ENCODE measurements at places on chromosomes 4 and X. TPM values are rescaled to one million over a fixed set of nuclear protein-coding genes. Genes with fewer than 3 reads are reported as not detected.

GRCh38 chrX:11499076-11500044, 166.4 kb downstream of the ARHGAP6 start:
- peak; percentile 79 for DNase-seq

GRCh38 chr4:65592089-65592488, 78.2 kb downstream of the EPHA5 start:
- DNase-seq, result no peak

DNA sequence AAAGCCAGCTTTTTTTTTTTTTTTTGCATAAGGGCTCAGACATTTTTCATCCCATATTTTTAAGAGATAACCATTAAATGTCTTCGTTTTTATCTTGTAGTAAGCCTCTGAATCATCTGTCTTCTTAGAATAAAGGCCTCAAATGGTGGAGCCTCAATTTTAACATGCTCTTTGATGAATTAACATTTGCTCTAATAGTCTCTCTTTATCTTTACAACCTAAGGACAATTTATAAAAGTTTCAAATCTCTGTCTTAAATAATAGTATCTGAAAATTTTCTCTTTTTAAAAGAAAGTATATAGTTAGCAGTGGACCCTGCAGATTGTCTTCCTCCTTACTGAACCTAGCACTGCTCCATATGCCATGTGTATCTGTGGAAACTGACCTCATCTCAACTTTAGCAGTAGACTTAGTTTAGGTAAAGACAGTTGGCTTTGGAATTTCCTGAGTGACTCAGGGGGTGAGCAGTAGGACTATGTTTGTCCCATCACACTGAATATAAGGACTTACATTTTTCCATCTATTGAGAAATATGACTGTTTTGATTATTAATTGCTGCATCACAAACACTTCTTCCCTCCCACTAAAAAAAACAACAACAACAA, 1658.0 kb downstream of the STIM2 start:
- peak; percentile 93 for DNase-seq

DNA sequence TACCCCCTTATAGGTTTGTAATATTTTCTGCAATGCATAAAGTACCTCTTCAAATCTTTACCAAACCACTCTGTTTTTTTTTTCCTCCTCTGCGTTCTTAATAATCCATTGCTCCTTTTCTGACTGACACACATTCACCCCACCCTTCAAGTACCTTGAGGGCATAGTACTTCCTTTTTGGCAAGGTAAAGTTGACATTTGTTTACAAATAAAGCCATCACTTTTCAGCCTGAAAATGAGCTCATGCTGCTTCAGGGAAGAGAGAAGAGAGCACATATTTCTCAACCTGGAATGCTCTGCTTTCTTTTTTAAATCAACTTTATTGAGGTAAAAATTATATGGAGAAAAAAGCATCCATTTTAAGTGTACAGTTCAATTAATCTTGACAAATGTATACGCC, 113.9 kb downstream of the AGTR2 start:
- DNase-seq, result no peak

DNA sequence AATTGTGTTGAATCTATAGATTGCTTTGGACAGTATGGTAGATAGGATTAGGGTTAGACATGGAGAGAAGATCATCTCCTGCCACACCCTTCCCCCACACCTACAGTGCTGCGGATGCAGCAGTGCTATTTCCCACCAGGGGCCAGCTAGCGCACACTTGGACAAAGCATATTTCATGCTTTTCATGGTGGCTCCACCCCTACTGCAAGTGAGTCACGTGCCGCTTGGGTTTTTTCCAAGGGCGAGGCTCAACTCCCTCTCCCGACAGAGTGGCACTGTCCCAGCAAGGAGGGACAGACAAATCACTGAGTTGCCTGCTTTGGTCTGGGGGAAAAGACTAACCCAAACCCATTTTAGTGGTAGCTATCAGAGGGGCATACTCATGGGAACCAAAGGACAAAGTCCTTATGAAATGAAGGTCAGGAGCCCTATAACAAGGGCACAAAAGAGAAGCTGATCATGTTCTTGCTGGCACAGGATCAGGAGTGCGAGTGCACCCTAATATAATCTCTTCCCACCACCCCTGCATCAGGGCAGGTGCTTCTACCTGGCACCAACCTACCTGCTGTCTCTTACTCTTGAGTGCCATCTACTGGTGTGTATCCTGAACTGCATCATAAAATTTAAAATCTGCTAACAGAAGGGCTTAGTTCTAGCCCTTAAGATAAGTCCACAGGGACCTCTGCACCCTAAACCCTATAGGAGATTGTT, 55.1 kb upstream of the PGAM4 start:
- no peak for DNase-seq

GRCh38 chr4:66160606-66161005, 490.3 kb upstream of the EPHA5 start:
- no peak for DNase-seq

DNA sequence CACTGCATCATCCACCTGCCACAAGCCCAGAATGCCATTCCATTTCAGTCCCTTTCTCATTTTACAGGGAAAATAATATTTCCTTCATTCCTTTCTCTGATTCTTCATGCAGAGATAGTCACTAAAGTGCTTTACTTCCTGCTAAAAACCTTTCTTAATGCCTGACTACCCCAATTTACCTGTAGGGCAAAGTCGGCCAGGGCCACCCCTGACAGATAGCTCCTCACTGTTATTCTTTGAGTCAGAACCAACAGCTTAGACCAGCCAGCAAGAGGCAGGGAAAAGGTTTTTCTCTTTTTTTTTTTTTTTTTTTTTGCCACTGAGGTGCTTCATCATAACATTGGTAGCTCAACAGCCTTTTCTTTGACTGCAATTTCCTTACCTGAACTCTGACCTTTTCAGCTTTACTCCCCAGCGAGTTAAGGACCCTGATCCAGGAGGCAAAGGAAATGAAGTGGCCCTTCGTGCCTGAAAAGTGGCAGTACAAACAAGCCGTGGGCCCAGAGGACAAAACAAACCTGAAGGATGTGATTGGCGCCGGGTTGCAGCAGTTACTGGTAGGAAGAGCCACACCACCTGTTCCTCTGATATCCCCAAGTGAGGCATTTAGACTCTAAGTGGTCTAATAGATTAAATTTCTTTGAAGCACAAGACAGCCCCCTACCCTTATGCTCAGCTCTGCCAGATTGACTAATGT, 85.0 kb downstream of the ALPK1 start:
- no peak for DNase-seq

- DNase-seq, result no peak
Measured at GRCh38 chr4:8739820-8740665, 131.6 kb downstream of the HMX1 start.

DNA sequence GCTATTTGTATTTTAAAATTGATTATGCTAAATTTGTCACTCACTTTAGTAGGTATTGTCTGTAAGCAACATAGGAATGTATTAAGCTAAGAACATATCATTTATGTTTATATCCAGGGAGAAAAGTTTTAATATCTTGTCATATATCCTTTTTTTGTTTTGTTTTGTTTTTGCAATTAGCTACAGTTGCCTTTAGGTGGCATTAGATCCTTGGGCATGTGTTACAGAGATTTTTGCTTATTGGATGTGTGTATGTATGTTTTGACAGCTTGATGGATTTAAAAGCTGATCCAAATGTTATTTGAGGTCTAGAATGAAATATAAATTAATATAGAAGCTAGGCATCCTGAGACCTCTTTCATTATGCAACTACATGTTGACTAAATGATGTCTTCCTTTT, 36.1 kb upstream of the OTUD4 start:
- peak; percentile 8 for DNase-seq

DNA sequence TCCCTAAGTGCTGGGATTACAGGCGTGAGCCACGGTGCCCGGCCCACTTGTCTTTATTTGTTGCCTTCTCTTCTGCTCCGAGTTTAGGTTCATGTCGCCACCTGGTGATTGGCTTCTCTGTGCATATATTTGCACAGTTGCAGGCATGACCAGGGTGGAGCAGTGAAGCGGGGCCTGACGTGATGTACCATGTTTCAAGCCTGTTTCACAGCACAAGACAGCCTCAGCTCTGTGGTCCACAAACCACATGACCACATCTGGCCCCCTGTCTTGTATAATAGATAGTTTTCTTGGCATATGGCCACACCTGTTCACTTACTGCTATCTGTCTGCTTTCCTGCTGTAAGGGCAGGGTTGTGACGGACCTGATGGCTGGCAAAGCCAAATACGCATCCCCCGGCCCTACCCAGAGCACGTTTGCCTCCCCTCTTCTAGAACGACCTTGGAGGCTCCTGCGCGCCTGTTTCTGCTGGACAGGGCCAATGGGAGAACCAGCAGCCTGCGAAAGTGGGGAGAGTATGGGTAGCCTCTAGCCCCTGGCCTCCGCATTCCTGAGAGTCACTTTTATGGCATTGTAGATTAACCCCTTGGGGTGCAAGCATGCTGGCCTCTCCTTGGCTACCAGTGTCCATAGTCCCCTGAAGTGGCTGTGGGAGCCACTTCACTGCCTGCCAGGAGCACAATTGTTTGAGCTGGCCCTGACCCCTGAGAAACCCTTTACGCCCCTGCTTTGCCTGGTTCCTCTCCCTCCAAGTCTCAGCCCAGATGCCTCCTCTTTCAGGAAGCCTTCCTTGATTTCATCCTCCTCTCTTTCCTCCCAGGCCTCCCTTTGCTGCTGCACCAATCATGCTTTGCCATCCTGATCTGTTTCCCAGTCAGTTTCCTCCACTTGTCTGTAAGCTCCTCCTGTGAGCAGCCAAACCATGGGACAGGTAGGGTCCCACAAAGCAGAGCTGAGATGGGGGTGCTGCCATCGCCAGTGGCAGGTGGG, 6.0 kb upstream of the SH3TC1 start:
- DNase-seq, result peak; percentile 68

DNA sequence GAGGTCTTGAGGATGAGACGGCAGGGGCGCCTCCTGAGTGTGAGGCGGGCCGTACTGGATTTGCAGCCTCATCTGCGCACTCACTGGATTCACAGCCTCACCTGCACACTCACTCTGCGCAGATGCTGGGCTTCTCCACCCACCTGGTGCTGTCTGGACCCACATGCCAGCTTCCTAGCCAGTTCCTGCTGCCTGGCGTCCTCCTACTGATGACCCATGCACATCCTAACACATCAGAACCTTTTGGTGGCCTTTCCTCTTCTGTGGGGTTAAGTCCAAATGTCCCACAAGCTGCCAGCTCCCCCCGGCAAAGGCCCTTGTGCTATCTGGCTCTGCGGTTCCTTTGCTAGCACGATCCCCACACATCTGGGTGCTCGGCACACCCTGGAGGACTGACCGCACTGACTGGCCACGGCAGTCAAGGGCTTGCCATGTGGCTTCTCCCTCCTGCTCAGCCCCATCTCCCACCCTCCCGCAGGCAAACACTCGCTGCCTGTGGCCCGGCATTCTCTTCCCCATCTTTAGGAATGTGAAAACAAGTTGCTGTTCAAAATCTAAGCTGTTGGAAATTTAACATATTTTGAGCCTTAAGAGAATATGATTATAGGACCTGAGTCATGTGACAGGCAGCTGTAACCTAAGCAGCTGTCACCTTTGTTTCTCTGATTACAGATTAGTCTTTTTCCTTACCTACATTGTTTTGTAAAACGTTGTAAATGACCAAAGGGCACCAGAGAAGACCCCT, 39.4 kb upstream of the AFAP1 start:
- no peak for DNase-seq

DNA sequence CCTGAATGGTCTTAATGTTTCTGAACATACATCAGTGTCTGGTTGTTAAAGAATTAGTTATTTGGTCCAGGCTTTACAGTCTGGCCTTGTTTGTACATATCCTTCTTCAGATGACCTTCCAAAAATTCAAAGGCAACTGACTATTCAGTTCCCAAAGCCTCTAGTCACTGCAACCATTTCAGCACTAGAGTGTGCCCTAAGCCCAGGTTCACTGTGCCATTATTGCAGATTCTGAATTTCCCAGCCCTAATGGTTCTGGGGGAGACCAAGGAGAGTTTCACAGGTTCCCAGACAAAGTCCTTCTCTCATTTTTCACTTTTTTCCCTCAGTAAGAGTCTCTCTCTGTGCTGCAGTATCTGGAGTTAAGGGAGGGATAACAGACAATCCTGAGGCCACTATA, 235.8 kb downstream of the TRAM1L1 start:
- DNase-seq, result no peak

DNA sequence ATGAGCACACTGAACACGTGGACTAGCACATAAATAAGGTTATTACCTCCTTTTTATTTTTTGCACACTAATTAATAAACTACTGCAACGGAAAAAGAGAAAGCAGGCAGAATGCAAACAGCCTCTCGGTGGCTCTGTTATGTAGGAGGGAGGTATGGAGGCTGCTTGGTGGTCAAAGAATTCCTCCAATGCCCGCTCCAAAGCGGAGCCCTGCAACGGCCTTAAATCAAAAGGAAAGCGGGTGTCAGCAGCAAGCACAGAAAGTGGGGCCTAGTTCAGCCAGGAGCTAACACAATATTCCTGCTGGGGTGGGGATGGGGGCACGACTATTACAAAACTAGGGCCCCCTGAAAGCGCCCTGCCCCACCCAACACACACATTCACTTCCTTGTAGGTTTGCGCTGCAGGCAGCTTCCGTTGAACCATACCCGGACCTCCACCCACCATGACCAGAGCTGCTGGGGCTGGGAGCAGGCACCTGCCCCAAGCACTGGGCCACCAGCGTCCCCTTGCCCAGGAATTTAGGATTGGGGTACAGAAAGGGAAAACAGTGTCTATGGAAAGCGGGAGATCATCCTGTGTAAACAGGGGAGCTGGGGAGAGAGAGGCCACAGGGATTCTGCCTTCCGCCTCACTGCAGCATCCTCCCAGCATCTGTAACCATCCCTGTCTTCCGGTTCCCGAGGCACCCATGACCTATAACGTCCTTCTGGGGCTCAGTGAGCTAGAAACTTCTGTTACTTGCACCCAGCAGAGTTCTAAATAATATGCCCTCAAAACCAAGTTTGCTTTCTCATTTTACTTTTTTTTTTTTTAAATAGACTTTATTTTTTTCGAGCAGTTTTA, 57.1 kb upstream of the DDX3X start:
- no peak for DNase-seq

DNA sequence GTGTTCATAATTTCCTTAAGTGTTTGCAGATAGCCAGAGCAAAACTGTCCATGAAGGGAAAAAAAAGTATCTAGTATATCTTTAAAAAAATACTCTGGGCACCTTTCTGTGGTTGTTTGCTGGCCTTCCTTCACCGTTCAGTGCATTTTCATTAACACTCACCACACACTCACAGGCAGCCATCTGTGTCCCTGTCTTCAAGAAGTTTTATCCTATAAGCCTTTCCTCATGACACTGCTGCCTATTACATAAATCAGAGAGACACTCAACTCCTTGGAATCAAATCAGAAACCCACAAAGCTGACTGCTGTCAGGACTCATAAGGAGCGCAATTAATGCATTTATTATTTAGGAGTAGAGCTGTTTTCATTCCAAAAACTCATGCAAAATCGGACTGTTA, 1720.2 kb downstream of the PCDH7 start:
- no peak for DNase-seq

GRCh38 chr4:154590329-154591006, at the start of gene FGA:
Gene FGA, minus strand, starts transcription at chr4:154590742. Its CDS starts 55 bp downstream, at chr4:154590687.
- no peak for DNase-seq

GRCh38 chr4:1793496-1793840, 375 bp downstream of the FGFR3 start:
- DNase-seq, result peak; percentile 45

RS1 gene
- total RNA-seq, result 0.24 TPM

SLC9A7 gene
- total RNA-seq, result 1.9 TPM

GUCY1B1 gene
- total RNA-seq, result 53.9 TPM

RNF4 gene
- 40.7 TPM for total RNA-seq

SLC49A3 gene
- total RNA-seq, result 3.6 TPM

PRICKLE3 gene
- 20.2 TPM for total RNA-seq

CT45A10 gene
- not detected for total RNA-seq

GABRG1 gene
- total RNA-seq, result 6.3 TPM
